ENCODE measurements at places on chromosomes 2 and 18.

DNA sequence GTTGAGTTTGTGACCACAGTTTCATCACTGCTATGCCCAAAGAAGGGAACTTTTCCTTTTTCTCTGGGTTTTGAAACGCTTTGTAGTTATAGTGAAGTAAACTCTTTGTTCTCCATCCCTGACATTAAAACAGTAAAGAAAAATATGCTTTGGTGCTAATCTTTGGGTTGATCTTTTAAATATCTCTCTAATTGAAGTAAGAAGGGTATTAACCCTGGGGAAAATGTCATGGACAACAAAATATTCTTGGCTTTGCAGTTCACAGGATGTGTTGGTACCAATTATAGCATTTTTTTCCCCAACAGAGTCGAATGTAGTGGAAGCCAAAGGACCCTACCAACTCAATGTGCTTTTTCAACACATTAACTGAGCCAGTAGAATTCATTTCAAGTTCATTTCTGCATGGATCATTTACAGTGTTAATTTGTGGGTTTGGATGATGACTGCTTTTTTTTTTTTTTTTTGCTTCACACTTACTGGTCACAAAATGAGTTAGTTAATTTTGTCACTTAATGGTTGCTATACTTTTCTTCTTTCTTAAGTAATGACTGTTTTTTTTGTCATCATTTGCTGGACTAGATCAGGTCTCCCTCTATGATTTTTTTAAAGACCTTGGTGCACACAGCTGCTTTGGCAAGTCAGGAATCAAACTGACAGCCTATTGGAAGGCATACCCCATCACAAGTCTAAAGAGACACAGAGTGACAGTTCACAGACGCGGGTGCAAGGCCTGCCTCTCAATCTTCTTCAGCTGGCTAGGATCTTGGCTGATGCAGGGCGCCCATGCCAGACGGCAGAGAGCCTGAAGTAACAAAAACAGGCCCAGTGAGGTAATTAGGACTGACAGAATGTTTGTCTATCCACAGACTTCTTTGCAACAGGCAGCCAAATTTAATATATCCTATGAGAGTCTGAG is 98.8 kb upstream of the MMADHC start:
- no peak for DNase-seq

DNA sequence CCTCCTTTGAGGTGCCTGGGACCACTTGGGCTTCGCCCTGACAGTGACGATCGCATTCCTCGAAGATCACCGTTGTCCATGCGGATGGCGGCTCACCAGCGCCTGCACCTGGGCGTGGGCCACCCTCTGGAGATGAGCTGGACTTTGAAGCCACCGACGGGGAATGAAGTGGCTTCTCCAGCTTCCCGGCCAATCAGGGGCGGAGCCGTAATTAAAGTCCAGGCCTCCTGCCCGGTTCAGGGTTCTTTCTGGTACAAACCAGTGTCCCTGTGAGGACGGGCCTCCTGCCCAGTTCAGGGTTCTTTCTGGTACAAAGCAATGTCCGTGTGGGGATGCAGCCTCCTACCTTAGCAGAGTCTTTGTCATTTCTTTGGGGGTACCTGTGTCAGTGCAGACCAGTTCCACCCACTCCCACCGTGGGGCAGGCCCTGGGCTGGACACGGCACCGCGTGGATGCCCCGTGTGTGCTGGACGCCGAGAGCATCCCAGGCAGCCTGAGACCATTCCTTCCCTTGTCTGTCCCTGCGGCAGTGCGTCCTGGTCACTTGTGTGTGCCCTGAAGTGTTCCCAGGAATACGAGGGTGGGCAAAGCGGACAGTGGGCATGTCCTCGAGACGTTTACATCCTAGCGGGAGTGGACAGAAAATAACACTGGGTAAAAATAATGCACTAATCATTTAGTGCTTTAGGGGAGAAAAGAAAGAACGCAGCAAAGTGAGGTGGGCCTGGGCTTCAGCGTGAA is 55.0 kb downstream of the KCNG2 start:
- no peak for DNase-seq

GRCh38 chr2:56749152-56749752 is 565.5 kb downstream of the CCDC85A start:
- peak; percentile 51 for DNase-seq

DNA sequence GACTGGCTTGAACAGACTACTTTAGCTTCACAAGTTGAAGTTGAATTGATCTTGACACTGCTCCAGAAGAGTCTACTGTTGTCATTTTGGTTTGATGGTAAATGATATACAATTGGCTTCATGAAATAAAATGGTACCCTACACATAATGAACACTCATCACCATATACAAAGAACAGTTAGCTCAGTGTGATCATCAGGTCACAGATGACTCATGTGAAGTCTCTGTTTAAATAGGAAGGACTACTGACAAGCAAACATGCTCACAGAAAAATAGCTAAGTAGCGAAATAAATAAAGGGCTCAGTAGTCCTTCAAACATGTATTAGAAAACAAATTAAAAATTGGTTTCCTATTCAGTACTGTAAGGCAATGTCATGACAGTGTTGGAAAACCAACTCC is 96.2 kb downstream of the MEIS1 start:
- no peak for DNase-seq

- no peak for DNase-seq
These were observed 10.4 kb upstream of the KLHL30 start for GRCh38 chr2:238128061-238128440.

GRCh38 chr2:904246-905024 is 46.2 kb upstream of the SNTG2 start:
- no peak for DNase-seq

- DNase-seq, result peak; percentile 13
These were observed 68.8 kb downstream of the DOK6 start for GRCh38 chr18:69469444-69469919.
